Motor neuron (in vitro differentiated cells): ENCODE measurements at places on chromosomes 1 and 21. TPM values are rescaled to one million over a fixed set of nuclear protein-coding genes. Genes with fewer than 3 reads are reported as not detected.

DNA sequence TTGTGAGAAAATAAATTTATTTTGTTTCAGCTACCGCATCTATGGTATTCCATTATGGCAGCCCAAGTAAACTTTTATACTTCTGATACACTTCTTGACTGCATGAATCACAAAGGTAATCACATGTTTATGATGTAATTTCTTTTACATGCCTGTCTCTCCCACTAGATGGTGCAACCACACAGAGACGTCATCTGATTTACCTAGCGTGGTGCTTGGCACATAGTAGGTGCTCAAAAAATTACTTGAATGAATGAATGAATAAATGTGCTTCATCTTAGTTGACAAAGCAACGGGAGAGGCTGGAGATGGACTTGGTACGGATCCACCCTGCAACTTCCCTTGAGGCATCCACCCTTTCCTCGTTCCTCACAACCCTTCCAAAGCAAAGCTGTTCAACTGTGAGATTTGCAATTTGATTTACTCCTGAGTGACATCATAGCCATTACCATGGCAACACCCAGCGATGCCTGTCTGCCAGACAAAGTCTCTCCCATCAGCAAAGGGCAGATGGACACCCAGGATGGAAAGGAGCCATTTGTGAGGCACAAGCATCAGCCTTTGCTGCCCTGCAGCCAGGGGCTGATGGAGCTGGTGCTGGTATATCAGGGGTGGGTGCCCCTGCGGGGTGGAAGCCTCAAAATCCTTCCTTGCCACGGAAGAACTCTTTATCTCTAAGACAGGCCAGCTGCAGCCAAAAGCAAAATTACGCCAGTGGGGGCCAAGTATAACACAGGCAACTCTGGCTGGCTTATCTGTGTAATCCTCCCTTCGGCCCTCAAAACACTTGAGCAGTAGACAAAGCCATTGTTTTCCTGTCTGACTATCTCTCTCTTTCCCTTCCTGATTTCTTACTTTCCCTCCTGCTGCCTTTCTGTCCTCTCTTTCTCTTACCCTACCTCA, 18.9 kb upstream of the VWA5B1 start:
- ATAC-seq: peak; percentile 86

- peak; percentile 49 for ATAC-seq
These were observed 114.3 kb upstream of the RUNX1 start for GRCh38 chr21:35163411-35163810.

DNA sequence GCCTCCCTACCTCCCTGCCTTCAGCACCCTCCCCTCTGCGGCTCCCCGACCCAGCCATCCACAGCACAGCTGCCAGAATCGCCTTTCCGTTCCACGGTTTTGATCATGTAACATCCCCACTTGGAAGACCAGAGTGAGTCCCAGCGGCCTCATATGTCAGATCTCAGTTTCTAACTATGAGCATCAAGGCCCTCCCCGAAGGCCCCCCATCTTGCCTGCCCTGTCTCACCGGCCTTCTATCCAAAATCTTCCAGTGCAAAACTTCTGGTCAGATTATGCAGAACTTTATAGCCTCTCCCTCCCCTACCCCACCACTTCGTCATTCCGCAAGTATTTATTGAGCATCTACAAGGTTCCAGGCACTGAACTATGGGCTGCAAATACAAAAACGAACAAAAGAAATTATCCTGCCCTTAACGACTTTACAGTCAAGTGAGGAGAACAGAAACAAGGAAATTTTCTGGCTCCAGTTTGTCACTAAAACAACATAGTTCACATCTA, 20.3 kb upstream of the LMX1A start:
- no peak for ATAC-seq

The USH2A gene
- total RNA-seq: 0.10 and 0.11 TPM in 2 replicates
